ENCODE measurements at places on chromosomes 3 and 15. TPM values are rescaled to one million over a fixed set of nuclear protein-coding genes. Genes with fewer than 3 reads are reported as not detected.

Gene CLASP2
- total RNA-seq, result 38.4 TPM

Gene WDR93
- 0.13 TPM for total RNA-seq

- DNase-seq, result no peak
- no peak overlapping the region for H3K27ac ChIP-seq
- no peaks in the 10 kb centered on the region for H3K36me3 ChIP-seq
- H3K4me3 ChIP-seq, result no peak overlapping the region
These were observed 2.0 kb upstream of the PAK2 start for GRCh38 chr3:196737655-196738054.

DNA sequence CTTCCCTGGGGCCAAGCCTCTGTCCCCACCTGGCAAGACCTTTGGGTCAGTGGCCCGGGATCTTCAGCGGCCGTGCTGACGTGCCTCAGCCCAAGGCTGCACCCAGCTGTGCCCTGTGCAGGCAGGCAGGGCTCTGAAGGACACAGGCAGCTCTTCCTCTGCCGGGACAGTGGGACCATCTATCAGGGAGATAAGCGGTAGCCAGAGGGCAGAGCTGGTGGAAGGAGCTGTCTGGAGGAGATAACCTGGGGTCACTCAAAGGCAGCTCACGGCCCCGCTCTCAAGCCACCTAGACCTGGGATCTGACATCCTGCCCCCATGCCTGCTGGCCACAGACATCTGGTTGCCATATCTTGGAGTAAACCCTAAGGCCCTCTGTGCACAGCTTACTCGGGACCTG is 27.3 kb downstream of the DUSP7 start:
- no peaks in the 10 kb centered on the region for H3K36me3 ChIP-seq
- no peaks in the 10 kb centered on the region for H3K27me3 ChIP-seq
- H3K4me3 ChIP-seq, result no peak overlapping the region
- no peak overlapping the region for H3K27ac ChIP-seq
- H3K4me1 ChIP-seq, result peaks cover 20% of the 10 kb centered on the region

- no peak for DNase-seq
- no peak overlapping the region for H3K4me3 ChIP-seq
- no peaks in the 10 kb centered on the region for H3K36me3 ChIP-seq
- no peak overlapping the region for H3K27ac ChIP-seq
- no peaks in the 10 kb centered on the region for H3K4me1 ChIP-seq
These were observed 268.7 kb downstream of the EDEM1 start for GRCh38 chr3:5456199-5456598.

- no peaks in the 10 kb centered on the region for H3K27me3 ChIP-seq
- no peak overlapping the region for H3K4me3 ChIP-seq
- DNase-seq, result no peak
These were observed 184.5 kb downstream of the ZPLD1 start for GRCh38 chr3:102619361-102619760.

Data from esophagus muscularis mucosa (tissue), 4 donors.